ENCODE measurements at places on chromosomes 3 and 15. TPM values are rescaled to one million over a fixed set of nuclear protein-coding genes. Genes with fewer than 3 reads are reported as not detected.

- no peak overlapping the region for H3K27ac ChIP-seq
- no peak for DNase-seq
- no peaks in the 10 kb centered on the region for H3K36me3 ChIP-seq
- H3K4me1 ChIP-seq = no peaks in the 10 kb centered on the region
- no peaks in the 10 kb centered on the region for H3K27me3 ChIP-seq
- H3K4me3 ChIP-seq = no peak overlapping the region
These were observed 493.6 kb upstream of the ADAMTS9 start for GRCh38 chr3:65181391-65181871.

GRCh38 chr15:55824857-55825613 is 82.1 kb upstream of the PRTG start:
- no peak overlapping the region for H3K4me3 ChIP-seq
- no peaks in the 10 kb centered on the region for H3K27me3 ChIP-seq
- DNase-seq = no peak
- H3K4me1 ChIP-seq = no peaks in the 10 kb centered on the region
- peaks cover 2% of the 10 kb centered on the region for H3K36me3 ChIP-seq

DNA sequence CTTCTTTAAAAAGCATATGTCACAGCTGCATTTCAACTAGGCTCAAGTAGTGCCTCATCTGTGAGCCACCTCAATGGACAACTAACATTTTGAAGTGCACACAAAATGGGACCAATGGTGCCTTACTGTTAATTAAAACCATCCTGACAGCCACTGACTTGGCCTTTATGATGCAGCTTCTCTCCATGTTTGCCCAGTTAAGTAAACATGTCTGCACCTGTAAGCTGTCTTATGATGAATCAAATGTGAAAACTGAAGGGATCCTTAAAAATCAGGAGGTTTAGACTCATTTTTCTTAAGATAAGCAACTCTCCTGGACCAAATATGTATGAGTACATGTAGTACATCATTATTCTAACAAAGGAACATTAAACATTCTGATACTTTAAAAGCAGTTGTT is 861.6 kb downstream of the ROBO1 start:
- no peaks in the 10 kb centered on the region for H3K36me3 ChIP-seq
- no peaks in the 10 kb centered on the region for H3K27me3 ChIP-seq
- no peak overlapping the region for H3K27ac ChIP-seq
- DNase-seq = no peak
- no peak overlapping the region for H3K4me3 ChIP-seq
- no peaks in the 10 kb centered on the region for H3K4me1 ChIP-seq

The ARHGEF3 gene
- total RNA-seq = 7.9 TPM

The DCLK3 gene
- total RNA-seq = 0.08 TPM

The SKOR1 gene
- 0.17 TPM for total RNA-seq

The WDR48 gene
- 22.8 TPM for total RNA-seq

The AGBL1 gene
- not detected for total RNA-seq

The TPM1 gene
- total RNA-seq = 101 TPM

DNA sequence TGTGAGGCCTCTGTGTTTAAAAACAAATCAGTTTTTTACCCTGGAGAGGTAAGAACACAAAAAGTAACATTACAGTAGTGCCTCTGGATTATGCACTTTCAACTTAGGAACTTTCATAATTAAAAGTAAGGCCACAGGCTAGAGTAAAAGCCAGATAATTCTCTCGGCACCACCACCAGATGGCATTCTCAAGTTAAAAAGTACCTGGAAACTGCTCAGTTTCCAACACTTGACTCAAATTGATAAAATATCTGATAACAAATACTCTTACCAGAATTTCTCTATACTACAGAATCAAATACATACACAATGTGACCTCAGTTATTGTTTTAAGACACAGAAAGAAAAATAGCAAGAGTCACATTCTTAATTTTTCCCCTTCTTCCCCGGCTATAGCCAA is 19.9 kb downstream of the SPICE1 start:
- H3K27ac ChIP-seq = no peak overlapping the region
- H3K4me1 ChIP-seq = no peaks in the 10 kb centered on the region
- DNase-seq = no peak
- H3K27me3 ChIP-seq = no peaks in the 10 kb centered on the region

DNA sequence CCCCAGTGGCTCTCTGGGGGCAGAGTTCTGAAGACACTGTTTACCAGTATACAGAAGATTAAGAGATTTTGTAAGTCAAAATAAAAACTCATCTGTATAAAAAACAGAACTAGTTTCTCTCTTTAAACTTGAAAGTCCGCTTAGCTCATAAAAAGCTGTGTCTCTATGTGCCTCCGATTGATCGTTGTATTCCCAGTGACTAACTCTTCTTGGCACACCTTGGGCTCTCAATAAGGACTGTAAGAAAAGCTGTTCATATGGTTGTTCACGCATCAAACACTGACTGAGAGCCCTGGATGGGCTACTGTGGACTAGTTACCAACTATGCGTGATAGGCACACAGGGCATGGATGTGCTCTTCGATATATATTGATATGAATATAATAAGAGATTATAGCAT is 107.9 kb downstream of the P3H2 start:
- no peaks in the 10 kb centered on the region for H3K36me3 ChIP-seq
- H3K27me3 ChIP-seq = no peaks in the 10 kb centered on the region
- H3K27ac ChIP-seq = no peak overlapping the region
- no peak for DNase-seq
- H3K4me3 ChIP-seq = no peak overlapping the region

GRCh38 chr3:46466273-46466672 is 1.6 kb upstream of the LTF start:
- no peak overlapping the region for H3K27ac ChIP-seq
- peak; percentile 22 for DNase-seq
- no peak overlapping the region for H3K4me3 ChIP-seq
- H3K36me3 ChIP-seq = no peaks in the 10 kb centered on the region

The TRIM42 gene
- not detected for total RNA-seq

DNA sequence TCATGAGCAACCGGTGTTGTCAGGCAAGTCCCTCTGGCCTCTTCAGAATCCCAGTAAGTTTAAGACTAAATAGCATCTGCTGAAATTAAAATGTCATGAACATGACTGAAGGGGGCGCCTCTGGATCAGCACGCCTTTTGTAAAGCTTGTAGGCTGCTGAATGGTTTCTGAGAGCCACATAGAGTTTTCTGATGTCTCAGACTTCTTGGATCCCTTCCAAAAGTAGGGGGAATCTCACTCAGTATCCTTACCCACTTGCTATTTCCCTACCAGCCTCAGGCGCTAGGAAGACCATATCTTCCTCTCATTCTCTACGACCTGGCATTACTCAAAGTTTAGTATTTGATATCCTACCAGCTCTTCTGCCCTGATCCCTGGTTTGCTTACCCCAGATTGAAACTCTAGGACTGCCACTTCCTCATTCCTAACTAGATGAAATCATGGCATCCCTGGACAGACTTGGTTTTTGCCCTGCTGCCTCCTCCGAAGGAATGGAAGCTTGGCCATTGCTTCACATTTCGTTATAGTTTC is 62.7 kb upstream of the CD47 start:
- no peaks in the 10 kb centered on the region for H3K27me3 ChIP-seq
- H3K4me3 ChIP-seq = no peak overlapping the region
- peak; percentile 49 for DNase-seq
- H3K36me3 ChIP-seq = no peaks in the 10 kb centered on the region

DNA sequence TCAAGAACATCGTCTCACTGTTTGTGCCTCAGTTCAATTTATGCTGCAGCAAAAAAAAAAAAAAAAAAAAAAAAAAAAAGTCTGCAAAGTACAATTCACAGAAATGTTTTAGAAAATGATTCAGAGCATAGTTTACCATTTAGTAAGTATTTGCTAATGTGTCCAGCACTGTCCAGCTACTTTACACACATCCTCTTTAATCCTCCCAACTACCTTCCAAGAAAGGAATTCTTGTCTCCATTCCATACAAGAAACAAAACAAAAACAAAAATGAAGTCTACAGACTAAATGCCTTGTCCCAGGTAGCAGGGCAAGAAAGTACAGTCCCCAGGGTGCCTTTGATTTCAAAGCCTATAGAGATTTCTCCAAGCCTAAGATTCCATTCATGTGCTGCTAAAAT is 38.9 kb upstream of the SNTN start:
- DNase-seq = no peak
- H3K27ac ChIP-seq = no peak overlapping the region

GRCh38 chr3:101268141-101268540 is 52.2 kb downstream of the IMPG2 start:
- no peak overlapping the region for H3K27ac ChIP-seq
- no peaks in the 10 kb centered on the region for H3K27me3 ChIP-seq
- H3K4me3 ChIP-seq = no peak overlapping the region
- H3K36me3 ChIP-seq = no peaks in the 10 kb centered on the region
- no peaks in the 10 kb centered on the region for H3K4me1 ChIP-seq
- no peak for DNase-seq

DNA sequence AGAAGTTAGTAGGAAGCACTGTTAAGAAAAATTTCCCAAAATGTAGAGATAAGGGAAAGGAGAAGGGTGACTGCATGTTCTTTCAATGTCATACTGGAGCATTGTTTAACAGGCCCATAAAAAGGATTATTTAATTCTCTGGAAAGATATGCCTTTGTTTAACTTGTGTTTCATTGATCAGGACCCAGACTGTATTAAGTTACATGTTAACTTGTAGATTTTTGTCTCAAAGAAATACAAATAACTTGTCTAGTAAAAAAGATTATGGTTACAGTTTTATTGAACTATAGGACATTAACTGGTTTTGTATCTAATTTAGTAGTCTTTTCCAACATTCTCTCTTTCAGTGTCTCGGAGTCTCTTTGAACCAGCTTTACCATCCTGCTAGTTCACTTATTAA is 49.7 kb upstream of the LMOD3 start:
- DNase-seq = no peak
- H3K36me3 ChIP-seq = peaks cover 2% of the 10 kb centered on the region
- H3K4me1 ChIP-seq = peaks cover 8% of the 10 kb centered on the region

GRCh38 chr3:15023719-15024118 is 41.4 kb downstream of the MRPS25 start:
- H3K4me3 ChIP-seq = no peak overlapping the region
- H3K27me3 ChIP-seq = no peaks in the 10 kb centered on the region
- peaks cover 19% of the 10 kb centered on the region for H3K36me3 ChIP-seq

DNA sequence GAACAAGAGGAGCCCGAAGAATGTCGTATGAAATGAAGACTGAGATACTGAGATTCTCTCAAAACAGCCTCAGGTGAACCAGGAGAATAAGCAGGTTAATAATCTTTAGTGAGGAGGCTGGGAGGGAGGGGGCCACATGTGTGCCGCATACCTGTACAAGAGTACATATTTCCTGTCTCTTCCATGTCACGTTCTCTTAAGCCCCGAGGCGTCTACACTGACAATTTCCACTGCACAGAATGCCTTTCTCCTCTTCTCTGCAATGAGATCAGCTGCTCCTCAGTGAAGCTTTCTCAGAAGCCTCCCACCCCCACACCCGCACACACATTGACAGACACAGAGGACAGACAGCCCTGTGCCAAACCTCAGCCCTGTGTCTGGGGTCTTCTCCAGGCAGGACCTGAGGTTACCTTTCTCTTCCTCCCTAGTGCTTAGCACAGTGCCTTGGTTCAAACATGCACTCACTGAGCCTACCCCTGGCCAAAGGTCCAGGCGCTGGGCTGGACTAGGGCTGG is 55.4 kb downstream of the PDZRN3 start:
- no peak overlapping the region for H3K27ac ChIP-seq
- H3K36me3 ChIP-seq = no peaks in the 10 kb centered on the region
- no peak for DNase-seq
- no peak overlapping the region for H3K4me3 ChIP-seq
- no peaks in the 10 kb centered on the region for H3K4me1 ChIP-seq
- H3K27me3 ChIP-seq = no peaks in the 10 kb centered on the region

- H3K27ac ChIP-seq = no peak overlapping the region
- H3K4me3 ChIP-seq = no peak overlapping the region
These were observed 579.8 kb downstream of the EDEM1 start for GRCh38 chr3:5767304-5767703.

- no peak for DNase-seq
- H3K27ac ChIP-seq = no peak overlapping the region
- H3K27me3 ChIP-seq = no peaks in the 10 kb centered on the region
- H3K36me3 ChIP-seq = peaks cover 4% of the 10 kb centered on the region
- no peak overlapping the region for H3K4me3 ChIP-seq
These were observed 121.5 kb downstream of the PLCL2 start for GRCh38 chr3:17006132-17006852.

- peaks cover 65% of the 10 kb centered on the region for H3K4me1 ChIP-seq
- H3K4me3 ChIP-seq = no peak overlapping the region
- no peaks in the 10 kb centered on the region for H3K36me3 ChIP-seq
These were observed 3.5 kb downstream of the CSK start for GRCh38 chr15:74785194-74786032.

GRCh38 chr3:15983232-15983631 is 185.5 kb upstream of the ANKRD28 start:
- no peaks in the 10 kb centered on the region for H3K36me3 ChIP-seq
- no peak overlapping the region for H3K4me3 ChIP-seq
- no peak overlapping the region for H3K27ac ChIP-seq
- DNase-seq = no peak
- no peaks in the 10 kb centered on the region for H3K27me3 ChIP-seq

GRCh38 chr3:188913084-188913483 is 258.7 kb upstream of the TPRG1 start:
- no peaks in the 10 kb centered on the region for H3K36me3 ChIP-seq
- no peak overlapping the region for H3K27ac ChIP-seq
- no peak overlapping the region for H3K4me3 ChIP-seq
- no peak for DNase-seq

DNA sequence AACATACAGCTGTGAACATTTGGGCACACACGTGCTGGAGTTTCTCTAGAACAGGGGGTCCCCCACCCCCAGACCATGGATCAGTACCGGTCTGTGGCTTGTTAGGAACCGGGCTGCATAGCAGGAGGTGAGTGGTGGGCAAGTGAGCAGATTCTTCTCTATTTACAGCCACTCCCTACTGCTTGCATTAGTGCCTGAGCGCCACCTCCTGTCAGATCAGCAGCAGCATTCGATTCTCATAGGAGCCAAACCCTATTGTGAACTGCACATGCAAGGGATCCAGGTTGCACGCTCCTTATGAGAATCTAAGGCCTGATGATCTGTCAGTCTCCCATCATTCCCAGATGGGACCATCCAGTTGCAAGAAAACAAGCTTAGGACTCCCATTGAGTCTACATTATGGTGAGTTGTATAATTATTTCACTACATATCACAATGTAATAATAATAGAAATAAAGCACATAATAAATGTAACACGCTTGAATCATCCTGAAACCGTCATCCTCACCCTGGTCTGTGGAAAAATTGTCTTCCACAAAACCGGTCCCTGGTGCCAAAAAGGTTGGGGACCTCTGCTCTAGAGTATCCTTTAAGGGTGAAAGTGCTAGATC is 25.8 kb downstream of the CHRM5 start:
- H3K27ac ChIP-seq = no peak overlapping the region
- no peaks in the 10 kb centered on the region for H3K27me3 ChIP-seq
- no peak for DNase-seq
- no peaks in the 10 kb centered on the region for H3K36me3 ChIP-seq
- H3K4me3 ChIP-seq = no peak overlapping the region
- H3K4me1 ChIP-seq = no peaks in the 10 kb centered on the region

The RPN1 gene
- 407 TPM for total RNA-seq

- H3K4me3 ChIP-seq = no peak overlapping the region
- H3K27me3 ChIP-seq = no peaks in the 10 kb centered on the region
- H3K27ac ChIP-seq = no peak overlapping the region
- H3K36me3 ChIP-seq = no peaks in the 10 kb centered on the region
- no peak for DNase-seq
These were observed 261.0 kb upstream of the CCDC54 start for GRCh38 chr3:107116251-107116650.

All from liver (tissue), 10 donors.